Activated CD4-positive, alpha-beta T cell treated with anti-CD3 and anti-CD28 coated beads, Interleukin-2, Interleukin-6, amounts not matched to agents 100 ng/mL and 50 ng/mL, durations not matched to agents 16 hours and 8 hours (primary cell): ENCODE measurements at places on chromosomes 5 and 9.

GRCh38 chr5:81417052-81417451 is 23.1 kb upstream of the ACOT12 start:
- DNase-seq: no peak

DNA sequence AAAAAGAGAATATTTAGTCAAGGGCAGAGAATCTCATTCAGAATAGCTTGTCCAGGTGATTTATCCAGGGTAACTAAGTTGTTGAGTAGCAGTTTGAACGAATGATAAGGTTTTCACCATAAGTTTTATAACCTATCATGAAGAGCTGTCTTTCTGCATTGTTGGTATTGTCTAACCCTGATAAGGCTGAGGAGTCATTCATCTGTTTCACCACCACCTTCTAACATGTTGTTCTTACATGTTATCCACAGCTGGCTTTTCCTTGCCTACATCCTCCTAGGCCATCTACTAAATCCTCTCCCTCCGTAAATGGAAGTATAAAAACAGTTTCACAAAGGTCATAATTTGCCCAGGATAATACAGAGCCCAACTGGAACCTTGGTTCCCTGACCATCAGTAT is 24.1 kb downstream of the ZNF462 start:
- DNase-seq: no peak

GRCh38 chr5:112304743-112305142 is 114.3 kb downstream of the EPB41L4A start:
- no peak for DNase-seq

GRCh38 chr5:135231289-135231688 is 167.7 kb downstream of the MACROH2A1 start:
- DNase-seq: no peak

DNA sequence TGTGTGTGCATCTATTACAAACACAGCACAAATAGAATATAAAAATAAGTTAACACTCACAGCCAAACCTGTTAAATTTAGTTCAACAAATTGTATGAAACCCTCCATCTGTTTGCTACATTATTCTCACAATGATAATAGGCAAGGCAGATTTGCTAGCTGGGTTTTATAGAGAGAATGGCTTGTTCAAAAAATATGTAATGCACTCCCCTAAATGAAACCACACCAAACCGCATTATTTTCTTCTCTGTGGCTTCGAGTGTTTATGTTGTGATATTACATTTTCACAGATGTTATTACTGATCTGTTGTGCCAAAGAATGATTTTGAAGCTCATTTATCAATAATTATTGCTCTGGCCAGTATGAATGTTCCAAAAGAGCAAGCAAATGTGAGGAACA is 92.9 kb downstream of the SPATA31D1 start:
- DNase-seq: no peak

DNA sequence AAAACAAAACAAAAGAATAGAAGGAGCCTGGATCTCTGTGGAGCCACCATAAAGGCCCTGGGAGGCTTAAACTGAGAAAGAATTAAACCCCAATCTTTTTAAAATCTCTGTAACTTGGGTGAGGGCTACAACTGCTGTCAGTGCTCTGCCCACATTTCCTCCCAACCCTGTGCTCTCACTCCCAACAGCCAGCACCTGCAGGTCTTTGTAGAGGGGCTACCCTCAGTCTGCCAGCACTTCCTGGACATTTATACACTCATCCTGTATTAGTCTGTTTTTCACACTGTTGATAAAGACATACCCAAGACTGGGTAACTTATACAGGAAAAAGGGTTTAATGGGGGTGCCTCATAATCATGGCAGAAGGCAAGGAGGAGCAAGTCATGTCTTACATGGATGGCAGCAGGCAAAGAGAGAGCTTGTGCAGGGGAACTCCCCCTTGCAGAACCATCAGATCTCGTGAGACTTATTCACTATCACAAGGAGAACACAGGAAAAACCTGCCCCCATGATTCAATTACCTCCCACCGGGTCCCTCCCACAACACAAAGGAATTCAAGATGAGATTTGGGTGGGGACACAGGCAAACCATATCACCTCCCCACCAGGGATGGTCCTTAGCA is 47.4 kb downstream of the SCAI start:
- DNase-seq: no peak
